ENCODE measurements at places on chromosomes 13 and 19.

GRCh38 chr19:54271106-54271505 is 9.8 kb downstream of the LILRB2 start:
- no peak for DNase-seq

GRCh38 chr13:110868720-110869119 is 46.1 kb downstream of the ANKRD10 start:
- DNase-seq, result no peak

GRCh38 chr13:26485288-26485687 is 72.2 kb upstream of the WASF3 start:
- no peak for DNase-seq

DNA sequence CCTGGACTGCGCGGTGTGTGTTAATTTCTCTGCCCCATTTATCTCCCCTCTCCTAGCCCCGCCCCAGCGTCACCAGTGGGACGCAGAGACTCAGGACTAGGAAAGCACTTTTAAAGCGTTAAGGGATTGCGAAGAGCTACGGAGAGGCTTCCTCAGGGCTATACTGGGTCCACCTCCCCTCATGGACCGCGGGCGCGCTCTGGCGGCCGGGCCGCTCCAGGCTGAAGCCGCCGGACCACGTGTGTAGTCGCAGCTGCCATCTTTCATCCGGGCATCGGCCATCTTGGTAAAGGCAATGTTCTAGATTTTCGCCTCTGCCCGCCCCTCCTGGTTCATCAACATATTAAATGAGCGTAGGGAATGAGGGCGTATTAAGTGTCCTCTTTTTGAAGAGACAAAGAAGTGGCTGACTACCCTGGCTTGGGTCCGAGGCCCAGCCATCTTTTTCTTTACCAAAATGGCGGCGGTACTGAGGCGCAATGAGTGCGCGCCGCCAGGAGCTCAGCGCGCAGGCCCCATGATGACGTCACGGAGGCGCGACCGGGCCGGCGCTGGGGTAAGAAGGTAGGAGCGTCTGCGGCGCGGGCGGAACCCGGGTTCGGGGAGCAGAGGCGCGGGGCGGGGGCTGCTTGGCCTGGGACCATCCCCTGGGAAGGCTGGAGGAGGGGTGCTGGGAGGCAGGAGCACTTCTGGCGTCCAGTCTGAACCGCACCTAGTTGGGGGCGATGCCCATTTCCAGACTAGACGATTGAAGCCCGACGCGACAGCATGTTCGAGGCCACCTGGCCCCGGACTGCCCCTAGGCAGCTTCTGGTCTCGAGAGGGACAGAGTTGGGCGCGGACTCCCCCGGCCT is at the start of gene CCDC124:
CCDC124 (plus strand) TSS at position 531 of the 854 bp plus-strand sequence. CDS start 3,406 bp downstream, outside the sequence.
- DNase-seq, result peak; percentile 68

GRCh38 chr13:26942184-26942583 is 181.6 kb upstream of the GPR12 start:
- DNase-seq, result no peak

- no peak for DNase-seq
Measured at GRCh38 chr19:43723588-43723987, 7.7 kb downstream of the IRGC start.
